ENCODE measurements at places on chromosomes 4 and X. TPM values are rescaled to one million over a fixed set of nuclear protein-coding genes. Genes with fewer than 3 reads are reported as not detected.
A peak's percentile ranks its signal among the peaks of the same experiment; 100 is the strongest.

HSFX1 gene
- total RNA-seq: 1.4 TPM

DNA sequence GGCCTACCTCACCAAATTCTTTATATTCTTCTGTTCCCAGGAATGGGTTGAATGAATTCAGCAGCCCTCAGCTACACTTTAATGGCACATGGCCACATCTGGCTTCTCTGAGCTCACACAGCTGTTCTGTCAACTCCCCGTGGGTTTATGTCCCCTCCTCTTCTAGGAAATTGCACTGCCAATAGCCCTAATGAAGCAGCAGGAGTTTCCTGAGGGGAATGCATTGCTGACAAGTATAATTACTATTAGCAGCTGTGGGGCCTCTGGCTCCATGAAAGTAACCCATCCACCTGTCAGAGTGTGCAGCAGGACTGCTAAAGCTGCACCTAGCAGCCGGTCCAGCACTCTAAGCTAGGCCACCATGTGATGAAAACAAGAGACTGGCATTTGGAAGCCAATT, 50.3 kb downstream of the FTHL17 start:
- no peak for DNase-seq

DNA sequence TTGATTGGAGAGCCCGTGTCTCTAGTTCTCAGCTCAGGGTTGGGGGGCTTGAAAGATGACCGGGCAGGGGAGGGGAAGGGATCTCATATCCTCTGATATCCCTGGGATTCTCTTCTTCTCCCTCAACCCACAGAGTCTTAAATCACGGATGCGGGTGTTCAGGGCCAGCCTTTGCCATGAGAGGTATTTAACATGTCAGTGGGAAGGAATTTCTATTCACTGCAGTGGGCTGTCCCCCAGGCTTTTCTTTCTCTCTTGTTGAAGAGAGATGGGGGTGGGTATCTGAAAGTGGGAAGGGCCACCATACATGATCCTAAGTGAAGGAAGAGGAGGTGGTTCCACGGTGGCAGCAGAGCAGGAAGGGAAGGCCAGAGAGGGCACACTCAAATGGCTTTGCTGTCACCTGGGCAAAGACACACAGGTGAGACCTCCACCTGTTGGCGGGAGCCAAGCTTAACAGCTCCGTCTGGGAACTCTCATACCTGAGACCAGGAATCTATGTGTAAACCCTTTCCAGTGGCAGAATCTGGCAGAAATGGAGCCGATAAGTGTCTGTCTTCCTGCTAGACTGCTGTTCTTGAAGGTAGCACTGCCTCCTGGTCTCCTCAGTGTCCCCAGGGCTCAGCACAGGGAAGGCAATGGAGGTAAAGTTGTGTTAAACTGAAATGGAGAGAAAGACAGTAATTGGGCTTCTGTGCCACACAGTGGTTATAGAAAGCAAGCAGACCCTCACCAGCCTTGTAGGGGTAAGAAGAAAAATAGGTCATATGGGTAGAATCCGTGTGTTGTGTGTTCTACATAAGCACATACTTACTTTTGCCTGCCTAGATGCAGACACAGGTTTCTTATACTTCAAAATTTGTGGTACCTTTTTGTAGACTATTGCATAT, 49.4 kb downstream of the RHOH start:
- no peak for DNase-seq

IL21 gene
- total RNA-seq: not detected

DNA sequence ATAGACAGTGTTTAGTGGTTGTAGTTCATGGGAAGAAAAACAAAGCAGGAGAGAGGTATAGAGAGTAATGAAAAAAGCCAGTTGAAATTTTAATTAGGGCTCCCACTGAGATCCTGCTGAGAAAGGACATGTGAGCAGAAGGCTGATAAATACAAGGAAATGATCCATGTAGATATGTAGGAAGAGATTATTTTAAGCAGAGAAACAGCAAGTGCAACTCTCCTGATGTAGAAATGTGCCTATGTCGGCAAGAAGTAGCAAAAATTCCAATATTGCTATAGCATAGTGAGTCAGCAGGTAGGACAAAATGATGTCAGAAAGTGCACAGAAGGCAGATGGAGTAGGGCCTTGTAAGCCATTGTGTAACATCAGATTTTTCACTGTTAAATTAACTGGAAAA, 1027.3 kb downstream of the PCDH18 start:
- no peak for DNase-seq

HMX1 gene
- total RNA-seq: not detected

DNA sequence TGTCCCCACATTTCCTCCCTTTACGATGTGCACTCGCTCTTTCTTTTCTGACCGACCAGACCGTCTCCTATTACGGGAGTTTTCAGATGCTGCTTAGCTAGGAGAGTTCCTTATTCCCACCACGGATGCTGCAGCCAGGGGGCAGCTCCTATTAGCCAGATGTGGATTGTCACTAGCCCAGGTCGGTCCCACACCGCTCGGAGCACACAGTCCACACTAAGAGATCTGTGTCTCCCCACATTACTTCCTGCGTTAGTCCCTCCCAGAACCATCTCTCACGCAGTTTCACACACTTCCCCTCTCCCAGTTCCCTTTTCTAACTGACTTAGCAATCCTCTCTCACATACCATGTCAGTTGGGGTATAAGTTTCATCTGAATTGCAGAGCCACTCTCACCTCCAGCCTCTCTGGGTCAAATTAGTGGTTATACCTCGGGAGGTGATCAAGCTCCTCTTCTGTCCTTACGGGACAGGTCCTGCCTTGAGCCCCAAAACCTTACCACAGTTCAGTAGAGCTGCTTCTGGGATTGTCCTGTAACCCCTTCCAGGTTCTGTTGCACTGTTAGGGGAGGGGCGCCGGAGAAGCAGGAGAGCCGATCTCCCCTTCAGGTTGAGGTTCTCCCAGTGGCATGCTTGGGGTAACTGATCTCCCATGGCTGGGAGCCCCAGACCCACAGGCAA, 28.2 kb downstream of the SULT1E1 start:
- no peak for DNase-seq

CLDN2 gene
- 0.61 TPM for total RNA-seq

GRCh38 chr4:185096032-185096653, 46.9 kb upstream of the SLC25A4 start:
- DNase-seq: no peak

DNA sequence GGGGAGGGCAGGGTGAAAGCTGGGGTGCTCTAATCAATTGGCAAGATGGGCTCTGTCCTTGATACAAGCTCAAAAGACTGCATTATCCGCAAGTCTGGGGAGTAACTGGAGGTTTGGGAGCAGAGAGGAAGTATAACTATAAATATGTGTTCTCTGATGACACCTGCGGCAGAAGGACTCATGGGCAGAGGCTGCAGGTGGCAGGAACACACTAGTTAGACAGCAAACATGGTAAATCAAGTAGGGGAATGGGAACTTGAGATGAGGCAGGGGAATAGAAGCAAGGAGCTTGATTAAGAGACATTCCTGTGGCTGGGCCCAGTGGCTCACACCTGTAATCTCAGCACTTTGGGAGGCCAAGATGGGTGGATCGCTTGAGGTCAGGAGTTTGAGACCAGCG, 30.3 kb downstream of the SH3KBP1 start:
- no peak for DNase-seq

ANTXR2 gene
- 67.4 TPM for total RNA-seq

DNA sequence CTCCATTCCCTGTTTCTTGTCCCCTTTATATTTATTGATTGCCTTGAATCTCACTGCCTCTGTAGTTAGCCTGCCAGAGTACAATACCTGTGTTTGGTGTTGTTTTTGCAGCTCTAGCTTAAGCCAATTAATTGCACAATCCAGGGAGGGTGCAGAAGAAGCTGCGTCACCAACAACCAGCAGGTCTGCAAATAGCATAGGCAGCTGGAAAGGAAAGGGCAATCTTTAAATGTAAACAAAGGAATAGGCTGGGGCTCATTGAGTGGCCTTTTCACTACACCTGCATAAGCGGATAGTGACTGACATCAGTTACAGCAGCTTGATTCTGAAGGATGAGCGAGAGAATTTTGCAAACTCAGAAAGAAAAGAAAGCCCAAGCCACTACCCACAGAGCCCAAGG, 106.8 kb upstream of the RAI2 start:
- no peak for DNase-seq

USP51 gene
- 3.7 TPM for total RNA-seq

JCHAIN gene
- 99.1 TPM for total RNA-seq

DNA sequence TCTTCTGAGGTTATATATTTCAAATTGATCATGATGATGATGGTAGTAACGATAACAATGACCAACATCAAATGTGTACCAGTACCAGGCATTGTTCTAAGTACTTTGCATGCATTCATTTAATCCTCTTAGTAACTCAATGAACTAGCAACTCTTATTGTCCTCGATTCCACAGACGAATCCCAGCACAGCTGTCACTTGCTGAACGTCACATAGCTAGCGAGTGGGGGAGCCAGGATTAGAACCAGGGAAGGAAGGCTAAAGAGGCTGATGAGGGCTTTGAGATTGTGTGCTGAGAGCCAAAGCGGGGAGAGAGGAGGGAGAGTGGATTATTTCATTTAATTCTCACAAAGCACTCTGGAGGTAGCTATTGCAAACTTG, 103.6 kb downstream of the PHOX2B start:
- no peak for DNase-seq

DNA sequence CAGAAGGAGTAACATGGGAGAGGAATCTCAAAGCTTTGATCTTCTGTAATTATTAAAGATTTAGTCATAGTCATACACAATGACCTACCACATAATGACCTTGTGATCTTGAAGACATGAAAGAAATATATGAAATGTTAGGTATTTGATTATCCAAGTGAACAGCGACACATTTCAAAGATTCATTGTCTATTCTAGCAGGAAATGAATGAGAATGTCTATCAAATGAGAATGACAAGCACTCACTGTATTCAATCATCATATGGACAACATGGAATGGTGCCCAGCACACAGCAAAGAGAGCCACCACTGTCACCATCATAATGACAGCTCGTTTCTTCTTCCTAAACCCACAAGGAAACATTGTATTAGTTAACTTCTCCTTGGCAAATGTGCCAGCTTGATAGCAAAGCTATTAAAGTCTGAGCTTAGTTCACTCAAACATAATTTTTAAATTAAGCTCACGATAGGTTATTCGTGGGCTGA, 50.6 kb downstream of the QRFPR start:
- DNase-seq: no peak

DNA sequence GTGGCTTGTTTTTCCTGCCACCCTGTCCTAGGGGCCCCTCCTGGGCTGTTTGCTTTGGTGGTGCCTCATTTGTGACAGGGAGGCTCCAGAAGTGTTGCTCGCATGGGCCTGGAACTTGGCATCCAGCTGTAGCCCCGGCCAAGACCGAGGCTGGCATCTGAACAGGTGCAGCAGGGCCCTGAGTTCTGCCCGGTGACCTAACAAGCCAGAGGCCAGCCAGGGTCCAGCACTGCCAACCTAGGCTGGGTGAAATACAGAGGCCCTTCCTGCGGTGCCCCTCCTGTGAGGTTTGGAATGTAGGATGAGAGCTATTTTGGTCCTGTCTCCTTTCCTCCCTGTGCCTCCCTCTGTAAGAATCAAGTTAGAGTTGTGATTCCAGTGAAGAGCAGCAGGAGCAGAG, 58.5 kb downstream of the STARD8 start:
- no peak for DNase-seq

- DNase-seq: peak; percentile 89
These were observed 27.2 kb downstream of the TACC3 start for GRCh38 chr4:1748465-1748995.

GRCh38 chr4:171929477-171929876, 116.3 kb downstream of the GALNTL6 start:
- no peak for DNase-seq

DNA sequence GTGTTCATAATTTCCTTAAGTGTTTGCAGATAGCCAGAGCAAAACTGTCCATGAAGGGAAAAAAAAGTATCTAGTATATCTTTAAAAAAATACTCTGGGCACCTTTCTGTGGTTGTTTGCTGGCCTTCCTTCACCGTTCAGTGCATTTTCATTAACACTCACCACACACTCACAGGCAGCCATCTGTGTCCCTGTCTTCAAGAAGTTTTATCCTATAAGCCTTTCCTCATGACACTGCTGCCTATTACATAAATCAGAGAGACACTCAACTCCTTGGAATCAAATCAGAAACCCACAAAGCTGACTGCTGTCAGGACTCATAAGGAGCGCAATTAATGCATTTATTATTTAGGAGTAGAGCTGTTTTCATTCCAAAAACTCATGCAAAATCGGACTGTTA, 1720.2 kb downstream of the PCDH7 start:
- DNase-seq: no peak

SATL1 gene
- not detected for total RNA-seq

DNA sequence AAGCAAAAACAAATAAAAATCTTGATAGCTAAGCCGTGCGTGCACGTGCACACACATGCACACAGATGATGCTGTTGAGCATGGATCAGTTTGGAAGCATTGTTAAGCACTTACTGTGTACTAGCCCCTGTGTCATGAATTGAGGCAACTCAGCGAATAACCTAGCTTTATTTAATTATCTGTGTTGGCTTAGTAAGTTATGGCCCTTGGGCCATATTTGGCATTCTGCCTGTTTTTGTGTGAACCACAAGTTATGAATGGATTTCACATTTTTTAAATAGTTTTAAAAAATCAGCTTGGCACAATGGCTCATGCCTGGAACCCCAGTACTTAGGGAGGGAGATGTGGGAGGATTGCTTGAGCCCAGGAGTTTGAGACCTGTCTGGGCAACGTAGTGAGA, 113.6 kb upstream of the CBLL2 start:
- no peak for DNase-seq

AFM gene
- total RNA-seq: not detected

DNA sequence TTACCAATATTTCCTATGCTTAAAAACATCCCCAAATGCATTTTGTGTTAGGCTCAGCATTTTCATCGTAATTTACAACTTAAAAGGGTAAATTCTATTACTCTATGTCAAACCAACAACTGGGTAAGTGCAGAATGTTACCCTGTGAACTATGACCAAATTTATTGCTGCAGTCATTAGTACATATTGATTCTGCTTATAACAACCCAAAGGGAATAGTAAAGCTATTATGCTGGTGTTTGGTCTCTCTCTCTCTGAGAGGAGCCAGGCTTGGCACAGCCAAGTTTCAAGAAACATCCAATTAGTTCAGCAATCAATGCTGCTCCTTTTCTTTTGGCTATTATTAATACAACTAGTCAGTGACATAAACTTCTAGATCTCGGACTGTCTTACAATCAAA, 747.7 kb downstream of the CENPC start:
- no peak for DNase-seq

ABCB7 gene
- total RNA-seq: 25.4 TPM

XAGE1A gene
- total RNA-seq: 0.75 TPM

DNA sequence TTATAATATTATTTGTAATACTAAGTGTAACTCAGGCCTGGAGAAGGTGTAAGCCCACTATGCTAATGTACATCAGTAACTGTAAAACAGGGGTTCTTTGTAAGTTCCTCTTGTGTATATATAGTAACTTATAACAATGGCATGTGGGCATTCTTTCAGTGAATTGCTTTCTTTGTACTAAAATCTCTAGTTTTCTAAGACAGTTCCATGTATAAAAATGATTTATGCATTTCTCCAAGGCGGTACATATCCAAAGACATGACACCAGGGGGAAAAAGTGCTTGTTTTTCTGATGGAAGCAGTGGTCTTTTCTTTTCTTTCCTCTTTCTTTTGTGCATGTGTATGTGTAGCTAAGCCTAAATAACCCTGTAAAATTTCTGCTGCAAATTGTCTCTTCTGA, 702.4 kb upstream of the GRID2 start:
- no peak for DNase-seq

Data from upper lobe of right lung (tissue), 1 donor.